ENCODE measurements at places on chromosomes 13 and 19.

DNA sequence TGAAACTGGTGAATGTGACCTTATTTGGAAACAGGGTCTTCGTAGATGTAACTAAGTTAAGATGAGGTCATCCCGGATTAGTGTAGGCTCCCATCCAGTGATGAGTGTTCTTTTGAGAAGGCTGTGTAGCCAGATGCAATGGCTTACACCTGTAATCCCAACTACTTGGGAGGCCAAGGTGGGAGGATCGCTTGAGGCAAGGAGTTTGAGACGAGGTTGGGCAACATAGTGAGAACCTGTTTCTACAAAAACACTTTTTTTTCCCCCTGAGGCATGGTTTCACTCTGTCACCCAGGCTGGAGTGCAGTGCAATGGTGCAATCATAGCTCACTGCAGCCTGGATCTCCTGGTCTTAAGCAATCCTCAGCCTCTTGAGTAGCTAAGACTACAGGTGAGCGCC lies 36.4 kb downstream of the FBN3 start:
- no peak for DNase-seq

DNA sequence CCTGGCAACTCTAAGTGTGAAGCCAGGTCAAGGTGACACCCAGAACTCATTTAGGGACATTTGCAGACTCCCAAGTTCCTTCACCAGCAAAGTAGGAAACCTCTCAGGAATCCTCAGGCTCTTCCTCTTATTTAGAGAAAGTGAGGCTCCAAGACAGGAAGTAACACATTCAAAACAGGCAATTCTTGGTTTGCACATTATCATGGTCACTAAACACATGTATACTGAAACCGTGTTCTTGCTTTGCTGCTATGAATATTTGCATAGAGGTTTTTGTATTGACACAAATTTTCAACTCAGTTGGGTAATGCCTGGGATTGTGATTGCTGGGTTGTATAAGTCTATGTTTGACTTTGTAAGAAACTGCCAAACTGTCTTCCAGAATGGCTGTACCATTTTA lies 13.2 kb upstream of the URI1 start:
- no peak for DNase-seq

DNA sequence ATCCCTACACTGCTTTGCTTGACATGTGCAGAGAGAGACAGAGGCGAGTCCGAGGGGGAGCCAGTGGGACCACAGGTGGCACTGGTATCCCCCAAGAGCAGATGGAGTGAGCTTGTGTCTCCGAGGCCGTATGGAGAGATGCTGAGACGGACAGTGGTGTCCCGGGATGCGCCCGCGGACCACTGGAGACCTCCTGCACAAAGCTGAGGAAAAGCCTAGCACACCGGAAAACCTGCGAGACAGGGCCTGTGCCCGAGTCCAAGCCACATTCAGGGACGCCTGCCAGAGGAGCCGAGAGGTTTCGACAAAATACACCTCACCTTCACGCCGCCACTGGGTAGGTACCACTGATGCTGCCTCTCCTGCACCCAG lies 66.0 kb upstream of the ZNF527 start:
- DNase-seq: no peak

DNA sequence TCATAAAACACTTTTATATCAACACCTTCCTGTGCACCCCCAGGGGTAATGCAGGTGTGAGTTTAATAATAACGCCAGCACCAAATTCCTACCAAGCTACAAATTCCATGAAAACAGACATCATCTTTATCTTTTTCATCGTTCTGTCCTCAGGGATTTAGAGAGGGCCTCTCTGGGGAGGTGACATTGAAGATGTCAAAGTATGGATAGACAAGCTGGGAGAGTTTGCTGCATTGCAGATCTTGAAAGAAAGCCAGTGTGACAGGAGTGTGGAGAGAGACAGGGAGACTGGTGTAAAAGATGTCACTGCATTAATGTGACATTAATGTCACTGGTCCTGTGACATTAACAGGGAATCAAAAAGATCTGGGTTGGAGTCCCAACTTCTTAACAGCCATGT lies 10.1 kb downstream of the CACNG6 start:
- DNase-seq: no peak

- DNase-seq: no peak
These were observed 6.5 kb upstream of the MFSD12 start for GRCh38 chr19:3563709-3564524.

- no peak for DNase-seq
These were observed 19.0 kb downstream of the PLIN4 start for GRCh38 chr19:4499318-4499717.

GRCh38 chr13:44664308-44664707 lies 88.2 kb upstream of the TSC22D1 start:
- no peak for DNase-seq

DNA sequence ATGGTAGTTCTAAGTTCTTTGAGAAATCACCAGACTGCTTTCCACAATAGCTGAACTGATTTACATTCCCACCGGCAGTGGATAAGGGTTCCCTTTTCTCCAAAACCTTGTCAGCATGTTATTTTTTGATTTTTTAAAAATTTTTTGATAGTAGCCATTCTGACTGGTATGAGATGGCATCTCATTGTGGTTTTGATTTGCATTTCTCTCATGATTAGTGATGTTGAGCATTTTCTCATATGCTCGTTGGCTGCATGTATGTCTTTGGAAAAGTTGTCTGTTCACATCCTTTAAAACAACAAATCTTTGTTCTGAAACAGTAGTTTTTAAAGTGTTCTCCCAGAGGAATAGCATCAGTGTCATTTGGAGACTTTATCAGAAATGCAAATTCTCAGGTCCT lies 77.5 kb upstream of the POMP start:
- DNase-seq: no peak

DNA sequence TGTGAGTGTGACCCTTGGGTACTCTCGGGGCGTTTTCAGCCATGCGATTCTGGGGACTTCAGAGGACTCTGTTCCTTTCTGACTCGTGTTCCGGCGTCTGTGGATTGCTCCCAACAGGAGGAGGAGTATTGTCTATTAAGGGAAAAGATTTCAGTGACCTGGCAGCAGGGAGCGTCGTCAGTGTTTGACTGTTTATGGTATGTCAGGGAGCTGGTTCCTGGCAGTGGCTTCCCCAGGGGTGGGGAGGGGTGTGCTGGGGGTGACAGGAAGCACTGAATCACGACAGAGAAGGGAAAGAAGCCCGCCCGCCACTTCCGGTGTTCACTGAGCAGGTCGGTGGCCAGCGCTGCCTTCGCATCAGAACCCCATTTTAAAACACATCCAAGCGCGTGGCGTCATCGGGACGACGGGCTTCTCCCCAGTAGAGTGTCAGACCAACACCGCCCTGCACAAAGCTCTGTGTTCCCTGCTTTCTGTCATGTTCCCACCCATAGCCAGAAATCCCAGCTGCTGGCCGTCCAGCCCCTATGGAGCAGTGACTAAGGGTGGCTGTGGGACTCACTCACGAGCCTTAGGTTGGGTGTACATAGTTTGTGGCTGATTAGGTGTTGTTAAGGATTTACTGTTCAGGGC lies 33.8 kb downstream of the COL4A2 start:
- no peak for DNase-seq

GRCh38 chr19:33064792-33065550 lies at the start of gene RHPN2:
TSS of gene RHPN2 (minus strand) at chr19:33064888. CDS start at chr19:33064852, 36 bp downstream.
- DNase-seq: peak; percentile 50

DNA sequence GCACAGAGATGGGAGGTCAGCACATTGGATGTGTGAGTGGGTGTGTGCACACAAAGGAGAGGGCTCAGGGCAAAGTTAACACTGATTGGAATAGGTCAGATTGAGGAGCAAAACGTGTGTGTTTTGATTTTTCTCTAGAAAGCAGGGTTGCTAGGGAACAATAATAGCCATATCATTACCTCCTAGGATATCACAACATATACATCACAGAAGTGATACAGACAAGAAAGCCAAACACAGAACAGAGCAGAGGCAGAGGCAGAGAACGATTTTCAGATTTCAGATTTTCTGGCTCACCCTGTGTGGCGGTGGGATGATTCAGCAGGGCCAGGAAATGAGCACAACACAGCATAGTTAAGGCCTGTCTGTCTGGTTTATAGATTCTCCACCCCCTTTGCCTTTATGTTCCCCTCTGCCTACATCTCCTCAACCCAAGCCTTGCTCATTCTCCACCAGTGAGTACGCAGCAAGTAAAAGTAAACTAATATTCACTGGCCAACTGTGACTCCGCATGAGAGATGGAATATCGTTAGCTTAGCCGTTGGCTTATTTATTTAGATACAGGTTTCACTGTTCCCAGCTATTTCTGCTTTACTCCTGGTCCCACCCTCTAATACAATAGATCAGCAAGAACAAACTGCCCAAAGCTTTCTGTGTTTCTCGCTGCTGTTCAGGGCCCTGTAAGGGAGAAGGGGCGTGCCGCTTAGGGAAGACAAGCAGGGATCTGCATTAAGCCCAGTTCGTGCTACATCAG lies 182.7 kb upstream of the TSC22D1 start:
- no peak for DNase-seq

DNA sequence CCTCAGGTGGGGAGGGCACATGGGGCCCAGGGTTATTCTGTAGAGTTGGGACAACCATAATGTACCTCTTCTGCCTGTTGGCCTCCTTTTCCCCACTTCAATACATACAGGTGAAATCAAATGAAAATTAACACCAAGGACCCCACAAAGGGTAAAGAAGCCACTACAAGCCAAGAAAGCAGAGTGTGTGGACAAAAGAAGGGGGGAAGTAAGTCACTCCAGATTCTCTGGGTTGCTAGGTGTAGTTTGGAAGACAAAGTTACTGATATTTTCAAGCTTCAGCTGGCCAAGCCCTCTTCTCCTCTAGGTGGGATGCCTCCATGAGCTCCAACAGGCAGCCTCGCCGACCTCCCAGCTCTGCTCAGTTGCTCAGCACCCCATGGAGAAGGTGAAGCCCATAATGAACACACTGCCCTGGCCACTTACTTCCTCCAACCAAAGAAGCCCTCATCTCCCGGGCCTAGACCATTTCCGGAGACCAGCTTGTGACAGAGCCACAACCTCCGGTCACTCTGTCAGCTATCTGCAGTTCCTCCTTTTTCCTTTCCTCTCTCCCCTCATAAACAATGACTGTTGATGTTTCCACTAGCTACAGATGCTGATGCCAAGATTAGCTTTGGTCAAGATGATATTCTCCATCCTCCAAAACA lies 66.8 kb upstream of the MED4 start:
- no peak for DNase-seq

DNA sequence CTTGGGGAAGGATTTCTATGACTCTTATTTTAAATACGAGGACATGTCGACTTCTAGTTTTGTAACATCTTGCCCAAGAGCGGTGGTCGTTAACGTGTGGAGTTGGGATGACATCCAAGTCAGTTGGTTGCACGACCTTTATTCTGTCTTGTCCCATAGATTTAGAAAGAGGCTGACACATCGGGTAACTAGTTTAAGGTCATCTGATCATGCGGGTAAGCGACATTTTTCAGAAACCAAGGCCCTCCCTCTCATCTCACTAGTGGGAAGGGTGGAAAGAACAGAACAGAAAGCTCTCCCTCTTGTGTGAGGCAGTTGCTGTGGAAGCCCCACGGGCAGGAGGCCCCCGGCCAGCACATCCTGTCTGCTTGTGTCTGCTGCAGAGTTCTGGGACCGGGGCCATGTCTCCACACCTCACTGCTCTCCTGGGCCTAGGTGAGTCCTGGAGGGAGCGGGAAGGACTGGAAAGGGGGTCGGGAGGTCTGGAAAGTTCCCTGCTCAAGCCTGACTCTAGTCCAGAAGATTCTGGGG lies at the start of gene LAIR2:
Gene LAIR2 (plus strand): TSS at position 314 of the 531 bp plus-strand sequence. CDS start 88 bp downstream, at position 402.
- no peak for DNase-seq

DNA sequence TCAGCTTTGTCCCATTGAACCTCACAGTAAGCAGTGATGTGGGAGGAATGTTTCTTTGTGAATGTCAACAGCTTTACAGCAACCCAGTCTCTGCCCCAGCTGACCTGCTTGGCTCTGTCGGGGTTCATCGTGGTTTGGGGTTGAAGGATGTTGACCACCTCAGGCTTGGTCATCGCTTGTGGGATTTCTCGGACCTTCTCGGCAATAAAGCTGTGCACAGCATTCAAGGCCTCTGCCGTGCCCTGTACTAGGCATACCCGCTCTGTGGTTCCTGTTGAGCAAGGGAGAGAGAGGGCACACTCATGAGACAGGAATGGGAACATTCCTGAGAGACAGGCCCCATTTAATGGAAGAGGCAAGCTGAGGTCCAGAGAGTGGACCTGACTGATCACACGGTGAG lies 20.0 kb downstream of the NOVA2 start:
- DNase-seq: no peak

DNA sequence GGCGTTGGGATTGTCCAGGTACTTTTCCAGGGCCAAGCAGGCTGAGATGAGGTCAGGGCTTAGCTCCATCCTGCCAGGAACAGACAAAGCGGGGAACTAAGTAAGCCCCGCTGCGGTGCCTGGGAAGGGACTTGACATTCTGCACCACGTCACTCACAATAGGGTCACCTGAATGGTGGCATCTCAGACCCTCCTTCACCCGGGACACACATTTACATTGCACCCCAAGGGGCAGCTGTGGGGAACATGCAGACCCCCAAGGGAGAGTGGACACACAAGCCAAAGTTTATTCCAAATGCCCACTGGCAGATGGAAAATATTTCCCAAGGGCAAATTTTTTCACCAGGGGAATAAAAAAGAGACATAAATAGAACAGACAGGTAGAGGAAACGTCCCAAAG lies 20.3 kb upstream of the SPC24 start:
- no peak for DNase-seq

GRCh38 chr19:11382898-11383705 lies 1.0 kb downstream of the EPOR start:
- peak; percentile 39 for DNase-seq

GRCh38 chr13:28320884-28321574 lies 173.9 kb downstream of the FLT1 start:
- no peak for DNase-seq

DNA sequence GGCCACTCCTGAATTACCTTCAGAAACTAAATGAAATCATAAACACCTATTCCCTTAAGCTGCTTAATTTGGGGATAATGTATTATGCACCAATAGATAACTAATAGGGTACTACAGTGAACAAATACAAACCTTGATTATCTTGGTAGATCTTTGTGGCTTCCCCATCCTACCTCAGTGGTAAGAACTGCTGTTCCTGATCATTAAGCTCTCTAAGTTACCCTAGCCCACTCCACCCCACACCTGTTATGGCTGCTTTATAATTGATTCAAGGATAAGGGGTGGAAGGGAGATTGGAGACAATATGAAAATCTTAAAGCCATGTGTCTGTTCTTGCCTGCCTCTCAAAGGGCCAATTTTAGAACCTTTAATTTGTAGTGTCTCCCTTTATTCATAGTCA lies 121.2 kb downstream of the LMO7 start:
- DNase-seq: no peak

DNA sequence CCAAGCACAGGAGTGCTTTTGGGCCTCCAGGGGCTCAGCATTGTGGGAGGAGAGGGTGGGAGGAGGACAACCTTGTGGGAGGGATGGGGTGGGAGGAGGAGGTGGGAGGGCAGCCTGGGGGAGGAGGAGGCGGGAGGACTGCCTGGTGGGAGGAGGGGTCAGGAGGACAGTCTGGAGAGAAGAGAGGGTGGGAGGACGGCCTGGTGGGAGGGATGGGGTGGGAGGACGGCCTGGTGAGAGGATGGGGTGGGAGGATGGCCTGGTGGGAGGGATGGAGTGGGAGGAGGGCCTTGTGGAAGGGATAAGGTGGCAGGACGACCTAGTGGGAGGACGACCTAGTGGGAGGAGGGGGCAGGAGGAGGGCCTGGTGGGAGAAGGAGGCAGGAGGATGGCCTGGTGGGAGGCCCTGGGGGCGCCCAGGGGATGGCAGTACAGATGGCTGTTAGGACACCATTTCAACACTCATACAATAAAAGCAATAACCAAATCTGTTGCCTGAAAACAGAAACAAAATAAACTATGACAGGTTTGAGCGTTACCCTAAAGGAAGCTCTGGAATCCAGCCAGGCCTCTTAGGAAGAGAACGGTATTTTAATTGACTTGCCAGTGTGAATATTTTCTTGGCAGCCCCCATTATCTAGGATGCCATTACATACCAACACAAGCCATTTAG lies 63.7 kb downstream of the CRYL1 start:
- no peak for DNase-seq

Data from cerebellar cortex (tissue), 1 donor.